ENCODE measurements at places on chromosomes 11 and 22.

DNA sequence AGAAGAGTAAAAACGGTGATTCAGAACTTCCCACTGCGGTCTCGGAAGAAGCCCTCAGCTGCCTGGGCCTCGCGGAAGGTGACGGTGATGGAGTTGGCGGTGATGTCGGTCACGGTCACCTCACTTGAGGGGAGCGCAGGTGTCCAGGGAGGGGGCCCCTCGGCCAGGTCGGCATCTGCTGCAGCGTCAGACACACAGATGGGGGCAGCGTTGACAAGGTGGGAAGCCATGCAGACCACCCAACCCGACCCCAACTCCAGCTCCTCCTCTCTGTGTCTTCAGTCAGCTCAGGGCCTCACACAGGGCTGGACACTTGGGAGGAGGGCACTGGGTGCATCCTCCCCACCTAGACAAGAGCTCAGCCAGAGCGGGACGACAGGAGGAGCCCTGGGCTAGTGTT lies 18.6 kb downstream of the CBX7 start:
- H3K4me1 ChIP-seq = peaks cover 7% of the 10 kb centered on the region
- H3K36me3 ChIP-seq = peaks cover 16% of the 10 kb centered on the region
- H3K4me3 ChIP-seq = no peak overlapping the region

DNA sequence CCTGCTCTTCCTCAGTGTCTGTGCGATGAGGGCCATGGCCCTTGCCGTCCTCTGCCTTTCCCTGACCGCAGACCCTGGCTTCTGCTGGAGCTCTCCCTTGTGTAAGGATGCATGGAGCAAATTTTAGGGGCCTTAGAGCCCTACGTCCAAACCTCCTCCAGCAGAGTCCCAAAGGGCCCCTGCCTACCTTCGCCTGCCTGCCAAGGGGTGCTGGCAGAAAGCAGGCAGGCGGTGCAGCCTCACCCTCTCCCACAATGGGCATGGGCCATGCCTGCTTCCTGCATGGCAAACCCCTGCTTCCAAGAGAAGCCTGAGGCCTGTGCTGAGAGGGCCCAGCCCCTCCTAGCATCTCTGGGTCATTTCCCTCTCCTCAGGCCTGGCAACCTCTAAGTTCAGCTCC lies 71.3 kb upstream of the FGF3 start:
- no peaks in the 10 kb centered on the region for H3K4me1 ChIP-seq
- no peak overlapping the region for H3K4me3 ChIP-seq
- no peak overlapping the region for H3K27ac ChIP-seq
- no peak for DNase-seq

- H3K4me1 ChIP-seq = no peaks in the 10 kb centered on the region
- no peaks in the 10 kb centered on the region for H3K36me3 ChIP-seq
- no peak overlapping the region for H3K27ac ChIP-seq
Observed at GRCh38 chr11:20014067-20014402, 146.2 kb downstream of the DBX1 start.

- H3K27ac ChIP-seq = no peak overlapping the region
- H3K27me3 ChIP-seq = no peaks in the 10 kb centered on the region
- no peak for DNase-seq
- peaks cover 16% of the 10 kb centered on the region for H3K4me1 ChIP-seq
- no peak overlapping the region for H3K4me3 ChIP-seq
- H3K36me3 ChIP-seq = no peaks in the 10 kb centered on the region
Observed at GRCh38 chr11:8233691-8234424, 29.8 kb downstream of the LMO1 start.

- H3K36me3 ChIP-seq = peaks cover 4% of the 10 kb centered on the region
- no peaks in the 10 kb centered on the region for H3K27me3 ChIP-seq
- no peak for DNase-seq
- no peak overlapping the region for H3K27ac ChIP-seq
- peak overlapping the region; percentile 78 for H3K4me3 ChIP-seq
Observed at GRCh38 chr11:1759851-1760220, 3.9 kb downstream of the CTSD start.

GRCh38 chr22:22407061-22407460 lies 101.5 kb downstream of the ZNF280B start:
- no peak overlapping the region for H3K4me3 ChIP-seq
- H3K27ac ChIP-seq = no peak overlapping the region
- no peaks in the 10 kb centered on the region for H3K36me3 ChIP-seq
- H3K4me1 ChIP-seq = no peaks in the 10 kb centered on the region
- DNase-seq = no peak

DNA sequence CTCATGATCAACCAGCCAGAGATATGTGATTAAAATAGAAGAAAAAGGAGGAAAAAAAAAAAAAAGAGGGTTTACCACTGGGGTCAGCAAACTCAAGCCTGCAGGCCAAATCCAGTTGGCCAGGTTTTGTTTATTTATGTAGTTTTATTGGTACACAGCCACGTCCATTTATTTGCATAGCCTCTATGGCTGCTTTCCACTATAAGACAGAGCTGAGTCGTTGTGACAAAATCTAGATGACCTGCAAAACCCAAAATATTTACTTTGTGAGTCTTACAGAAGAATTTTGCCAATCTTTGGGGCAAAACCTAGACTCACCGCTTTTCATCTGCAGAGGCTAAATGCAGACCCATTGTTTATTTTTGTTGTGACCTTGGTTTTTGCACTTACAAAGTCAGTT lies 87.1 kb downstream of the TENM4 start:
- H3K27ac ChIP-seq = no peak overlapping the region
- H3K4me3 ChIP-seq = no peak overlapping the region
- no peak for DNase-seq
- no peaks in the 10 kb centered on the region for H3K27me3 ChIP-seq
- no peaks in the 10 kb centered on the region for H3K4me1 ChIP-seq

GRCh38 chr11:67033661-67034166 lies 10.8 kb downstream of the SYT12 start:
- DNase-seq = no peak
- peaks cover 23% of the 10 kb centered on the region for H3K27me3 ChIP-seq
- no peaks in the 10 kb centered on the region for H3K4me1 ChIP-seq

DNA sequence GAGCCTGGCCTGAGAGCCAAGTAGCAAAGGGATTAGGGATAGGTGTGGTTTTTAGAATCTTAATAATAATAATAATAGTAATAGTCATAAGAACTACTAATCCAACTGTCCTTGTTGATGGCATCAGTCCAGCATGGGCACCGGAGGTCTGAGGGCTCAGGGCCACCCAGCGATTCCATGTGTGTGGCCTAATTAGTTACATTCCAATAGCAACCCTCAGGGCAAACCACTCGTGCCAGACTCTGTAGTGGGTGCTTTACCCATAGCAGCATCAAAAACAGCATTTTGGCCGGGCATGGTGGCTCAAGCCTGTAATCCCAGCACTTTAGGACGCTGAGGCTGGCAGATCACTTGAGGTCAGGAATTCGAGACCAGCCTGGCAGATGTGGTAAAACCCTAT lies 19.0 kb upstream of the MYH9 start:
- H3K4me3 ChIP-seq = peak overlapping the region; percentile 60
- peaks cover 44% of the 10 kb centered on the region for H3K4me1 ChIP-seq
- peak overlapping the region; percentile 94 for H3K27ac ChIP-seq
- DNase-seq = no peak
- no peaks in the 10 kb centered on the region for H3K27me3 ChIP-seq

DNA sequence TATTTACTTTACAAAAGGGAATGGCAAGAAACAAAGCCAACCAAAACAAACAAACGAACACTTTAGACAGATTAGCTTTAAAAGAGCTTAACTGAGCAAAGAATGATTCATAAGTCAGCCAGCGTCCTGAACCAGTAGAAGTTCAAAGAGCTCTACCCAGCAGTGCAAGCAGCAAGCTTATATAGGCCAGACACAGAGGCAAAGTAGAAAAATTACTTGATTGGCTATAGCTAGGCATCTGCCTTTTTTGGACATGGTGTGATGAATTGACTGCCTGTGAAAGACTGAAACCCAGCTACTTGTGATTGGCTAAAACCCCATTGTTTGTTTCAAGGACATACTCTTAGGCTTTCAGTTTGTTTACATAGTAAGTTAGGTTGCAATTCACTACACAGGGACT lies 2120.0 kb upstream of the RAG2 start:
- H3K27ac ChIP-seq = no peak overlapping the region
- H3K27me3 ChIP-seq = no peaks in the 10 kb centered on the region
- no peak overlapping the region for H3K4me3 ChIP-seq
- no peaks in the 10 kb centered on the region for H3K4me1 ChIP-seq
- DNase-seq = no peak

GRCh38 chr22:28658448-28658847 lies 21.2 kb downstream of the TTC28 start:
- no peak for DNase-seq
- no peak overlapping the region for H3K27ac ChIP-seq
- H3K4me1 ChIP-seq = no peaks in the 10 kb centered on the region
- H3K36me3 ChIP-seq = no peaks in the 10 kb centered on the region
- H3K4me3 ChIP-seq = no peak overlapping the region

DNA sequence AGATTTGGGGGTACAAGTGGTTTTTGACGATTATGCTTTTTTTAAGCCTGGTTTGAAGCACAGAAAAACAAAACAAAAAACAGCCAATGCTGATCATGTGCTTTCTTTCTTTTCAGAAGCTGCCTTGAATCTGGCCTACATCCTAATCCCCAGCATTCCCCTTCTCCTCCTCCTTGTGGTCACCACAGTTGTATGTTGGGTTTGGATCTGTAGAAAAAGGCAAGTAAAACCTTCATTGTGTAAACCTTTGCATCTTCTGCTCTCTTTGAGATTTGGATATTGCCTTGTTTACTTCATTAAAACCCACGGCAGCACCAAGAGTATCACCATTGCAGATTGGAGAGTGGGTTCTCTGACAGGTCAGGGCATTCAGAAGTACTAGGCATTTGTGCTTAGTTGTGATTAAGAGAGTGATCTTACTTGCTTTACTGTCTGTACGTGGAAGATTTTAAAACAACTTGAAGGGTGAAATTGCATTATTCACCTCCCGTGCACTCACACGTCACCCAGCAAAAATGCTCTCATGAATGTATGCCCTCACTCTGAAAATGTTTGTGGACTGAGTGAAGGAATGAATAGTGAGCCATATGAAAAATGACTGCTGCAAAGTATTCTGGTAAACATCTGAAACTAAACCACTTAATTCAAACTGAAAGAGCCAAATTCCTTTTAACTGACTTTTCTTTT lies 17.0 kb downstream of the LAYN start:
- H3K4me3 ChIP-seq = no peak overlapping the region
- no peaks in the 10 kb centered on the region for H3K4me1 ChIP-seq
- no peaks in the 10 kb centered on the region for H3K36me3 ChIP-seq

GRCh38 chr22:38716271-38716670 lies 10.5 kb downstream of the GTPBP1 start:
- H3K36me3 ChIP-seq = peaks cover 47% of the 10 kb centered on the region
- DNase-seq = no peak
- no peaks in the 10 kb centered on the region for H3K27me3 ChIP-seq
- H3K27ac ChIP-seq = no peak overlapping the region
- H3K4me3 ChIP-seq = no peak overlapping the region

- no peaks in the 10 kb centered on the region for H3K36me3 ChIP-seq
- peaks cover 22% of the 10 kb centered on the region for H3K27me3 ChIP-seq
- no peak overlapping the region for H3K27ac ChIP-seq
- H3K4me3 ChIP-seq = no peak overlapping the region
- no peaks in the 10 kb centered on the region for H3K4me1 ChIP-seq
Observed at GRCh38 chr11:124892750-124893454, 4.8 kb downstream of the ROBO4 start.

DNA sequence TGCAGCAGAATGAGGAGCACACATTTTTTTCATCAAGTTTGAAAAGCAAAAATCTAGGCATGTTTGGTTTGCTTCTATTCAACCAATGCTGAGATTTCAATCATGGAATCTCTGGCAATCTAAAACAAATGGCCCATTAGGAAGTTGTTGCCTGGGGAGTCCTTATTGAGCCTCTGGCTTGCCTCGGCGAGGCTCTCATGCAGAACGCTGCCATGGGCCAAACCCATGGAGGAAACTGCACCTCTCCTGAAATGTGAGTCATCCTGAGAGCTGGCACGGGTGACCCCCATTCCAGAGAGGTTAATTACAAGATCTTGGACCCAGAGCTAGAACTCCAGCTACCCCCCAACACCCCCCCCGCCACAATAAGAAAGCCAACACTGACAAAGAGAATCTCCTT lies 80.7 kb downstream of the MN1 start:
- no peak for DNase-seq
- peaks cover 36% of the 10 kb centered on the region for H3K27me3 ChIP-seq
- no peak overlapping the region for H3K27ac ChIP-seq
- no peaks in the 10 kb centered on the region for H3K36me3 ChIP-seq

DNA sequence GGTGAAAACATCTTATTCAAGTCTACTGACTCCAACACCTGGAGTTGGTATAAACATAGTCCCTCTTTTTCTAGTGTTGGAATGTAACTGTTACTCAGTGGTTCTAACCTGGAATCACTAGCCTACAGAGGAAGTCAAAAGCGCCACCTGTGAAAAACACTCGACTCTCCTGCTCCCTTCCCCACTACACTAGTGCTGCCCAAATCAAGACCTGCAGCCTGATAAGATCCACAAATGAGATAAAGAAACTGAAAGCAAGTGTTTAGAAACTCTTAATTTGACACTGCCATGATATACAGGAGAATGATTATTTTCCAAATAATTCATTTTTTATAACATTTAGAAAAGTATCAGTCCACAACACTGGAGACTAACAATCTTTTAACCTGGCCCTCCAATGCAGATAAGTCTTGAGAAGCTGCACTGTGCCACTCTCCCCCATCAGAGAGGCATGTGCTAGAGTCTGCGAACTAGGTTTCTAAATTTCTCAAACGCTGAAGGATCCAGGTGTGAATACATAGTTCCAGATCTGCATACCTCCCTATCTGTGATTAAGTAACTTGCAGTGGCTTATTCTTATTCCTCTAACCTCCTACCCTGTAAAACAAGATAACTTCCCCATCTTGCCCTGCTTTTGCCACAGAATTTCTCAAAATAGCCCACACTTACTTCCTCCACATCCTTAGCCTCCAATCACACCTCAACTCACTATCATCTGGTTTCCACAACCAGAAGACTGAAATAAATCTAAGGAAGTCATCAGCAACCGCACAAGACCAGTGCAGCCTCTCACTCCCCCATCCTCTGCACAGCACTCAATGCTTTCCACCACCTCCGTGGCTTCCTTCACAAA lies 88.1 kb downstream of the RRAS2 start:
- no peak for DNase-seq
- H3K27me3 ChIP-seq = no peaks in the 10 kb centered on the region
- H3K27ac ChIP-seq = peak overlapping the region; percentile 77
- peaks cover 27% of the 10 kb centered on the region for H3K4me1 ChIP-seq
- peak overlapping the region; percentile 60 for H3K4me3 ChIP-seq

GRCh38 chr22:29871684-29872083 lies 11.3 kb upstream of the MTMR3 start:
- peaks cover 19% of the 10 kb centered on the region for H3K27me3 ChIP-seq
- no peak for DNase-seq
- no peak overlapping the region for H3K27ac ChIP-seq
- H3K4me1 ChIP-seq = peaks cover 5% of the 10 kb centered on the region

- DNase-seq = no peak
- H3K27ac ChIP-seq = no peak overlapping the region
- no peak overlapping the region for H3K4me3 ChIP-seq
Observed at GRCh38 chr22:23163665-23164064, 16.6 kb upstream of the BCR start.

- no peaks in the 10 kb centered on the region for H3K4me1 ChIP-seq
- no peak overlapping the region for H3K27ac ChIP-seq
- no peaks in the 10 kb centered on the region for H3K27me3 ChIP-seq
- H3K36me3 ChIP-seq = peaks cover 1% of the 10 kb centered on the region
- no peak for DNase-seq
Observed at GRCh38 chr11:44057340-44057739, 8.7 kb upstream of the ACCS start.

- H3K27ac ChIP-seq = no peak overlapping the region
- no peak for DNase-seq
- H3K4me1 ChIP-seq = no peaks in the 10 kb centered on the region
- H3K4me3 ChIP-seq = no peak overlapping the region
- peaks cover 1% of the 10 kb centered on the region for H3K36me3 ChIP-seq
Observed at GRCh38 chr11:36016709-36017108, 72.8 kb downstream of the LDLRAD3 start.
